Brain pericyte (primary cell): ENCODE measurements at places on chromosomes 13 and 19.

DNA sequence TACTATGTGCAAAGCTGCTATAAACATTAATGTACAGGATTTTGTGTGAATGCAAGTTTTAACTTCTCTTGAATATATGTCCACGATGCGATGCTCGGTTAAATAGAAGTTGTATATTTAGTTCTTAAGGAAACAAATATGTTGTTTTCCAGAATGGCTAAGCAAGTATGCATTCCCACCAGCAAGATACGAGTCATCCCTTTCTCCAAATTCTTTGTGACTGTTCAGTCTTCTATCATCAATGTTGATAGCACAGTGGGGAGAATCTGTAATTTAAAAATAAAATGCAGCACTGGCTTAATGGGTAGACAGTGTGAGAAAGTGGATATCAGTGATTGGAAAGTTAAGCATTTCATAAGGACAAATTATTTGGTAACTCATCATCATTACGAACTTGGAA lies 1340.8 kb downstream of the PCDH9 start:
- DNase-seq, result no peak

DNA sequence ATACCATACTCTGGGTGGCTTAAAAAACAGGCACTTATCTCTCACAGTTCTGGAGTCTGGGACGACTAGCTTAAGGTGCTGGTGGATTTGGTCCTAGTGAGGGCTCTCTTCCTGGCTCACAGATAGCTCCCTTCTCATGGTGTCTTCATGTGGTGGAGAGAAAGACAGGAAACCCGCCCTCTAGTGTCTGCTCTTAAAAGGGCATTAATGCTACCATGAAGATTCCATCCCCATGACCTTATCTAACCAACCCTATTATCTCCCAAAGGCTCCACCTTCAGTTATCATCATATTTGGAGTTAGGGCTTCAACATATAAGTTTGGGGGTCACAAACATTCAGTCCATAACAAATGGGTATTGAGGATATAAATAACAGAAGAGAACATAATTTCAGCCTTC lies 139.4 kb downstream of the HS6ST3 start:
- no peak for DNase-seq

DNA sequence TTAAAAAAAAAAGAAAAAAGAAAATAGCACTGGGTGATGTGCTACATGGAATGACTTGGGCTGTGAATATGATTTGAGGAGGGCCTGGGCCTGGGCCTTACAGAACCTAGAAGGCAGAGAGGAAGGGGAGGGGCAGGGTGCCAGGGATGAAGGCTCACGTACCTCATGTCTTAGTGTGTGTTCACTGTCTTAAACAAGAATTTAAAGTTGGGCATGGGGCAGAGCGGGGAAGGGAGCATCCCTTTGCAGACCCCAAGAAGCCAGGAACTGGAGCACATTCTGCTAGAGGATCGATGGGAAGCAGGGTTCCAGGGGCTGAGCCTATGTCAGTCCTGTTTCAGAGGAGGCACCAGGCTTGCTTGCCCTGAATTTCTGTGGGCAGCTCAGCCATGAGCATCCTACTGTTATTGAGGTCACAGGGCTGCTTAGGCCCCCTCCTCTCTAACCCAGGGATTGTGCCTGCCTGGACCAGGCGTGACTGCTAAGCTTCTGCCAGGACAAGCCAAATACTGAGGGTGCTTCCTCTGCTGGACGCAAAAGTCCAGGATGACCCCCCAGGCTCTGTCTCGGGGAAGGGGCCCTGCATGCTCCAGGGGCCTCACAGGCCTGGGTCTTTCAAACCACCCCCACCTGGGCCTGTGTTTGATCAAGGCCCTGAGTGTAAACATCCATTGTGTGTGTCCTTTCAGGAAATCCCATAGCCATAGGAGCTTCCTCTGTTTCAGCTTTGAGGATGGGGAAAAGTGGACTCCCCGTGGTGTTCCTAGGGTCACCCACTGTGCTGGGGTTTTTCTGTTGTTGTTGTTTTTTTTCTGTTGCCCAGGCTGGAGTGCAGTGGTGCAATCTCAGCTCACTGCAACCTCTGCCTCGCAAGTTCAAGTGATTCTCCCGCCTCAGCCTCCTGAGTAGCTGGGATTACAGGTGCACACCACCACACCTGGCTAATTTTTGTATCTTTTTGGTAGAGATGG lies 4.8 kb downstream of the LSR start:
- no peak for DNase-seq

- peak; percentile 57 for DNase-seq
Observed at GRCh38 chr13:101706651-101707050, 254.2 kb downstream of the ITGBL1 start.

- no peak for DNase-seq
Observed at GRCh38 chr19:7515645-7516151, at the start of gene ZNF358. Gene ZNF358, plus strand, starts transcription at chr19:7516103. Its CDS starts 3,140 bp downstream, at chr19:7519243.

GRCh38 chr13:32837307-32837972 lies 178.8 kb upstream of the KL start:
- no peak for DNase-seq

DNA sequence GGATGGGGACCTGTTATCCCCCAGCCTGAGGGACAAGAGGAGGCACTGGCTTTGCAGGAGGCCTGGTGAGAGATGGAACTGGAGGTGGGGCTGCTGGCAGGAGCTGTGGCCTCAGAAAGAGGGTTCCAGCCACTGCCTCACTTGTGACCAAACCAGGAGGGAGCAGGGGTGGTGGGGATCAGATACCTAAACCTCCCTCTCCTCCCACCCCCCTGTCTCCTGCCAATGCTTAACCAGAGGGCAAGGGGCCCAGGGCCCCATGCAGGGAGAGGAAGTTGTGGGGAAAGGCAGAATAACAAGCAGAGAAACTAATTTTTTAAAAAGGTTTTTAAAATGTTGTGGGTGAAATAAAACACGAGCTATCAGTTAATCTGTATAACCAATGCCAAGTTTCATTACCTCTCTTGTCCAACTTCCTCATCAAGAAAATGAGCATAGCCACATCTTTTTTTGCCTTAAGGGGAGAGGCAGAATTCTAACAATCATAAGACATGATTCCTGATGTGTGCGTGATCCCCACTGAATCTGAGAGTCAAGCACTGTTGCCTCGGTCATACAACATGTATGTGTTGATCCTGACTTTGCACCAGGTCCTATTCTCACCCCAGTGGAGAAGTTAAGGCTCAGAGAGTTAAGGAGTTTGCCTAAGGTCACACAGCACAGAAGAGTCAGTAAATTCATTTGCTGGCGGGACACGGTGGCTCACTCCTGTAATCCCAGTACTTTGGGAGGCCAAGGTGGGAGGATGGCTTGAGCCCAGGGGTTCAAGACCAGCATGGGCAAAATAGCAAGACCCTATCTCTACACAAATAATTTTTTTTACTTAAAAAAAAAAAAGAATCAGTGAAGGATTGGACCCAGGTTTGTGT lies 12.9 kb downstream of the FXYD5 start:
- no peak for DNase-seq

GRCh38 chr13:49248622-49249002 lies 887 bp downstream of the CDADC1 start:
- DNase-seq, result no peak

DNA sequence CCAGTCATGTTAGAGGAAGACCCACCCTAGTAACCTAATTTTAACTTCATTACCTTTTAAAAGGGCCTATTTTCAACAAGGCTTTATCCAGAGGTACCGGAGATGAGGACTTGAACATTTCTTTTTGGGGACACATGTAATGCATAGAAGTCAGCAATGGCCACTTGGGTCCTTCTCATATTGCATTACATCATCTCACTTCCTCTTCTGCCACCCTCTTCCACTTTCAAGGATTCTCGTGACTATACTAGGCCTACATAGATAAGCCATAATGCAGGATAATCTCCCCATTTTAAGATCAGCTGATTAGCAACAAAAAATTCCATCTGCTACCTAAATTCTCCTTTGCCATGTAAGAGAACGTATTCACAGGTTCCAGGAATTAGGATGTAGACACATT lies 557.2 kb downstream of the KCTD12 start:
- no peak for DNase-seq

DNA sequence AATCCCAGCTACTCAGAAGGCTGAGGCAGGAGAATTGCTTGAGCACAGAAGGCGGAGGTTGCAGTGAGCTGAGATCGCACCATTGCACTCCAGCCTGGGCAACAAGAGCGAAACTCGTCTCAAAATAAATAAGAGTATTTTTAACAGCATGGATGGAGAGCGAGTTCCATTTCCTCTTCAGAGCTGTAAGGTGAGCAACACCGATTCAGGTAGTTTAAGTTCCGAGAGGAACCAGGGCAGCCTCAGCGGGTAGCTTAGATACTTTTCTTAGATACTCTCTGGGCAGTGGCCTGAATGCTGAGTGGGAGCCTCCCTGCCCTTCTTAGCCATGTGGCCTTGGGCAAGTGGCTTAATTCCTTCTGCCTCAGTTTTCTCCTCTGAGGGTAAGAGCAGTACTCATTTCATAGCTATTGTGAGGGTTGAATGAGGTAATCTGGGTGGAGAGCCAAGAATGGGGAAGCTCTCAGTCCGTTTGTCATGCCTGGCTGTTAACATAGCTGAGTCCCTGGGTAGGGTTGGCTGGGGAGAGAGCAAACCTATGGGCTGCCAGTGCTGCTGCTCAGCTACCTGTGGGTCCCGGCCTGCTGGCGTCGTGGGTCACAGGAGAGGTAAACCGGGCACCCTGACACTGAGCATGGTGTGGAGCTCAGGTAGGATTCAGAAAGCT lies 4.1 kb downstream of the ATP11A start:
- DNase-seq, result no peak

GRCh38 chr19:45250832-45251451 lies at the start of gene MARK4:
Gene MARK4, plus strand, starts transcription at chr19:45251271. Its CDS starts 318 bp downstream, at chr19:45251589.
- DNase-seq, result no peak

DNA sequence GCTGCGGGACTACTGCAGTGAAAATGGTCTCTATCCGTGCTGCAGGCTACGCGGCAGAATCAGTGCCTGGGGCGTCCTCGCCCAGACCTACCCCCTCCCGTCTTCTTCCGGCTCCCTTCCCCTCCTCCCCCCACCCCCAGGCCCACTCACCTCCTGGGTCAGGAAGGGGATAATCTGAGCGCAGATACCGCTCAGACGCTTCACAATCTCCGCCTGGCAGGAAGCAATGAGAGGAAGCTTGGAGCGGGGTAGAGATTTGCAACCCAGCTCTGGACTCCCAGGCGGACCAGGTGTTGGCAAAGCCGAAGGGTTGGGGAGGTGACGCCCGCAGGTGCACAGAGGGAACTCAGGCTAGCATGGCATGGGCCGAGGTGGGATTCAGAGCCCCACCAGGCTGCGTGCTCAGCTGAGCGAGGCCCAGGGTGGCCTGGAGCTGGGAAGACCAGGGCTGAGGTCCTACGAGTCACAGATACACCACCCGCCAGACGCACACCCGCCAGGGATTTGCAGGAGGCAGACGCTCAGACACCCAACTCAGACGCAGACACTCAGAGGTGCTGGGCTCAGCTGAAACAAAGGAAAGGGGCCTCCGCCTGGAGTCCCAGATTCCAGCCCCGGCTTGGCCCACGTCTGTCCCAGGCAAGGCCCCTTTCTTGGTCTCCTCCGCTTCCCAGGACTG lies 4.1 kb downstream of the TLE2 start:
- DNase-seq, result no peak

GRCh38 chr13:66520511-66521355 lies 709.4 kb downstream of the PCDH9 start:
- no peak for DNase-seq

GRCh38 chr13:29486551-29486950 lies 108.9 kb downstream of the SLC7A1 start:
- no peak for DNase-seq

DNA sequence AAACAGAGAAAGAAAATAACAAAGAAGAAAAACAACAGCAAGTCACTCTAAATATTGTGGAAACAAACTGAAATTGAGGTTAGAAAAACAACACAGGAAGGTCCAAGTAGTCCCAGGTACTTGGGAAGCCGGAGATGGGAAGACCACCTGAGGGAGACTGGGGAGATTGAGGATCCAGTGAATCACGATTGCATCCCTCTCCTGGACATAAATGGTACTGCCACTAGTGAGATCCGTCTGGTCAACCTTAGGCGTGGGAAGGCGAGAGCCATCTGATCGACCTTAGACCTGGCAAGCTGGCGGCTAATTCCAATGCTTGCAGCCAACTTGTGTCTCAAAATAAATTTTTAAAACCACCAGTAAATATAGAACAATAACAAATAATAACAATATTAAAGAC lies 81.9 kb downstream of the ZNF726 start:
- DNase-seq, result no peak

- DNase-seq, result no peak
Observed at GRCh38 chr13:34913040-34913439, 29.0 kb upstream of the NBEA start.

DNA sequence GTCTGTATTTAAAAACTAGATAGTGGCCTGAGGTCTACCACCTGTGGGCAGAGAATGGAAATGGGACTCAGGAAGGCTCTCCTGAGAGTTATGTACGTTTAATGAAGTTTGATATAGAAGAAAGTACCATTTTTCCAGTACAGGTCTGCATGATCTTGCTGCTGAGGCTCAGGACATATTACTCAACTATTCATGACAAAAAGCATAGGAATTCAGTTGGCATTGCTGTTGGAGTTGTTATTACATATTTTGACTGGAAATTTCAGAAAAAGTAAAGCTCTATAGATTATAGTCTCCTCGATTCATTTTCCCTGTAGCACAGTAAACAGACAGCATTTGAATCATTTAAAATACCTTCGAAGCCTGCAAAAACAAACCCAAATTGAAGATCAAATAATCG lies 469.8 kb downstream of the DCT start:
- DNase-seq, result no peak

- no peak for DNase-seq
Observed at GRCh38 chr13:113324398-113324797, 27.4 kb downstream of the LAMP1 start.

- no peak for DNase-seq
Observed at GRCh38 chr19:42248270-42249148, 6.1 kb upstream of the GSK3A start.

GRCh38 chr19:6743714-6744380 lies 4.4 kb downstream of the TRIP10 start:
- no peak for DNase-seq

- DNase-seq, result no peak
Observed at GRCh38 chr13:31005066-31005465, 72.6 kb downstream of the TEX26 start.

- no peak for DNase-seq
Observed at GRCh38 chr13:75417012-75417384, 65.0 kb downstream of the TBC1D4 start.

- no peak for DNase-seq
Observed at GRCh38 chr13:90253806-90254205, 1093.7 kb upstream of the MIR17HG start.

GRCh38 chr19:39064405-39064804 lies 19.8 kb upstream of the ACP7 start:
- no peak for DNase-seq

DNA sequence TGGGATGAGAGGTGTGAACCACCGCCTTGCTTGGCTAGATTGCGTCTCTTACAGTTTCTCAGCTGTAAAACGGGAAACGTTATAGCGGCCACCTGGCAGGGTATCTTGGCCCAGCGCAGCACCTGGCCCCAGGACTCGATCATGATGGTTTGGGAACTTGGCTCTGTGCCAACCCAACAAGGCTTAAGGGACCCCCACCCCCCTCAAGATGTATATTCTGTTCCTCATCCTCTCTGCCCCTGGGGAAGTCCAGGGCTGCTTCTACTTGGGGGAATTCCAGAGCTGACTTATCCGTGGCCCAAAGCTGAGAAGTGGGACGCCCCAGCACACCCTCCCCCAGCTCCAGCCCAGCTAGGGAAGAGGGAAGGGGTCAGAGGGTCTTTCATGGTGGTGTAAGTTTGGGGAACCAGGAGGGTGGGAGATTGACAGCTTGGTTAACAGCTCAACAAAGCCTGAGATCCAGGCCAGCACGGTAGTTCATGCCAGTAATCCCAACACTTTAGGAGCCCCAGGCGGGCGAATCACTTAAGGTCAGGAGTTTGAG lies 695 bp downstream of the ICAM1 start:
- no peak for DNase-seq
